ENCODE measurements at places on chromosomes 3 and 15. TPM values are rescaled to one million over a fixed set of nuclear protein-coding genes. Genes with fewer than 3 reads are reported as not detected.
A peak's percentile ranks its signal among the peaks of the same experiment; 100 is the strongest.

GRCh38 chr3:74442068-74442467 is 172.4 kb downstream of the CNTN3 start:
- no peak for DNase-seq
- no peaks in the 10 kb centered on the region for H3K4me1 ChIP-seq
- H3K27ac ChIP-seq: no peak overlapping the region
- H3K27me3 ChIP-seq: no peaks in the 10 kb centered on the region
- H3K4me3 ChIP-seq: no peak overlapping the region
- H3K36me3 ChIP-seq: no peaks in the 10 kb centered on the region

- H3K27me3 ChIP-seq: no peaks in the 10 kb centered on the region
- H3K4me3 ChIP-seq: no peak overlapping the region
- DNase-seq: no peak
- no peak overlapping the region for H3K27ac ChIP-seq
- no peaks in the 10 kb centered on the region for H3K36me3 ChIP-seq
Observed at GRCh38 chr3:178618197-178618596, 82.0 kb downstream of the KCNMB2 start.

DNA sequence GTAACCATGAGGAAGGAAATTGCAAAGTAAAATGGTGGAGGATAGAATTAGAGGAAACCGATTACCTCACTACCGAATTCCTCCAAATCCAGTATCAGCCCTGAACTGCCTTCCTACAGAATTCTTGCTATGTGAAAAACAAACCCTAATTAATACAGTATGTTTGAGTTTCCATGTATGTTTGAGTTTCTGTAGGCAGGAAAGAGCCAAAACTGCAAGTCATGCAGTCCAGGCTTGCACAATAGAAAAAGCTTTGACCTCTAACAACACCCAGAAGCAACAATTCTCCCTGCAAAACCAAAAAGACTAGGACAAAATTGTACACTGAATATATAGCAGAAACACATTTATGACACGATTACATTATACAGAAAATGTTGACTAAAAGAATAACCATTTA is 614.8 kb downstream of the DIPK2A start:
- no peak overlapping the region for H3K4me3 ChIP-seq
- no peak for DNase-seq
- H3K27ac ChIP-seq: no peak overlapping the region
- no peaks in the 10 kb centered on the region for H3K4me1 ChIP-seq

- no peaks in the 10 kb centered on the region for H3K27me3 ChIP-seq
- no peak overlapping the region for H3K27ac ChIP-seq
- no peaks in the 10 kb centered on the region for H3K36me3 ChIP-seq
- DNase-seq: no peak
- H3K4me1 ChIP-seq: no peaks in the 10 kb centered on the region
Observed at GRCh38 chr3:128320551-128321340, 145.9 kb downstream of the DNAJB8 start.

Gene ROPN1
- total RNA-seq: not detected

Gene CHL1
- total RNA-seq: 16.4 TPM

- DNase-seq: no peak
- no peak overlapping the region for H3K27ac ChIP-seq
- H3K4me1 ChIP-seq: no peaks in the 10 kb centered on the region
- H3K4me3 ChIP-seq: no peak overlapping the region
- no peaks in the 10 kb centered on the region for H3K27me3 ChIP-seq
- no peaks in the 10 kb centered on the region for H3K36me3 ChIP-seq
Observed at GRCh38 chr3:151367448-151367847, 17.1 kb downstream of the P2RY12 start.

GRCh38 chr3:108088697-108089096 is 2.1 kb downstream of the CD47 start:
- peaks cover 62% of the 10 kb centered on the region for H3K4me1 ChIP-seq
- H3K4me3 ChIP-seq: peak overlapping the region; percentile 85
- H3K27me3 ChIP-seq: no peaks in the 10 kb centered on the region
- peak overlapping the region; percentile 88 for H3K27ac ChIP-seq

DNA sequence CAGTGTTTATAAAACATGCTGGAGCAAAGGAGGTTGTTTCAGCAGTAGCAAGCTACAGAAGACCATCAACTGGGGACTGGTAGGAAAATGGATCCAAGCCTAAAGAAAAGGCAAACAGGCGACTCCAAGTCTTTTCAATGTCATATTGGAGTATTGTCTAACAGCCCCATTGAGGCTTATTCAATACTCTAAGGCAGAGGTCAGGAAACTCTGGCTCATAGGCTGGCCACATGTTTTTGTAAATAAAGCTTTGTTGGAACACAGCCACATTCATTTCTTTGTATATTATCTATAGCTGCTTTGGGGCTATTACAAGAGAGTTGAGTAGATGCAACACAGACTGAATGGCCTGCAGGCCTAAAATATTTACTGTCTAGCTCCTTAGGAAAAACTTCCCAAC is 77.5 kb downstream of the RPL22L1 start:
- H3K4me1 ChIP-seq: no peaks in the 10 kb centered on the region
- no peak for DNase-seq
- H3K27ac ChIP-seq: no peak overlapping the region
- no peaks in the 10 kb centered on the region for H3K27me3 ChIP-seq
- no peak overlapping the region for H3K4me3 ChIP-seq
- H3K36me3 ChIP-seq: no peaks in the 10 kb centered on the region

DNA sequence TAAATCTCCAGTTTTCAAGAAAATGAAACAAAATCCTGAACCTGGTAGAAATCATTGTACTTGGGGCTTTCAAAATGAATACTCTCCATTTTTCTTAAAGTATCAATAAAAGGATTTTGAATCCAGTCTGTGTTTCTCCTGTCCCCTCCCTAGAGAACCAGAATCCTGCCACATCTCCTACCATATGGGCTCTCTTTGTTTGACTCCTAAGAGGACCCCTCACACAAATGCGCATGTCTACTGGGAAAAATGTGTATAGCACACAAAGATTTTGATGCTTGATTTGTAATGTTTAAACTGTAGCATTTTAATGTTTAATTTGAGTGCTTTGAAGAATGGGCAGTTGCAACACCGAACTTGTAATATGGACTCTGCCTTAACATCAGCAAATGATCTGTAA is 25.9 kb downstream of the LRRC3B start:
- DNase-seq: no peak
- H3K27ac ChIP-seq: no peak overlapping the region
- H3K27me3 ChIP-seq: no peaks in the 10 kb centered on the region
- H3K4me3 ChIP-seq: no peak overlapping the region

GRCh38 chr3:185176750-185177359 is 24.0 kb upstream of the C3orf70 start:
- peaks cover 7% of the 10 kb centered on the region for H3K27me3 ChIP-seq
- no peak overlapping the region for H3K27ac ChIP-seq
- DNase-seq: peak; percentile 47
- H3K36me3 ChIP-seq: no peaks in the 10 kb centered on the region
- no peak overlapping the region for H3K4me3 ChIP-seq

Gene KNG1
- total RNA-seq: not detected

Gene GTPBP8
- 23.5 TPM for total RNA-seq

DNA sequence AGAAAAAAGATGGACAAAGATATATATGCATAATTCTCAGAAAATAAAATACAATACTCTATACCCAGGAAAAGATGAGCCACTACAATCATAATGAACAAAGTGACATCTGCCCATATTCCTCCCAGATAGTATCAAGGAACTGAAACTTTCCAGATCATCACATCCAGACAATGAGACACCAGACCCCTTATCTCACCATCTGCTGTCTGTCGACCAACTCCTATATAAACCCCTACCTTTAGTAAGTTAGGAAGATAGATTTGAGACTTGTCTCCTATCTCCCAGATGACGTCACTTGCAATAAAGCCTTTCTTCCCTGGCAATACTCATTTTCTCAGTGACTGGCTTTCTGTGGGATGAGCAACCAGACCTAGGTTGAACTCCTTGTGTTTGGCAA is 1071.6 kb downstream of the PLOD2 start:
- no peaks in the 10 kb centered on the region for H3K27me3 ChIP-seq
- H3K36me3 ChIP-seq: no peaks in the 10 kb centered on the region
- no peak overlapping the region for H3K4me3 ChIP-seq
- no peak overlapping the region for H3K27ac ChIP-seq
- no peak for DNase-seq

DNA sequence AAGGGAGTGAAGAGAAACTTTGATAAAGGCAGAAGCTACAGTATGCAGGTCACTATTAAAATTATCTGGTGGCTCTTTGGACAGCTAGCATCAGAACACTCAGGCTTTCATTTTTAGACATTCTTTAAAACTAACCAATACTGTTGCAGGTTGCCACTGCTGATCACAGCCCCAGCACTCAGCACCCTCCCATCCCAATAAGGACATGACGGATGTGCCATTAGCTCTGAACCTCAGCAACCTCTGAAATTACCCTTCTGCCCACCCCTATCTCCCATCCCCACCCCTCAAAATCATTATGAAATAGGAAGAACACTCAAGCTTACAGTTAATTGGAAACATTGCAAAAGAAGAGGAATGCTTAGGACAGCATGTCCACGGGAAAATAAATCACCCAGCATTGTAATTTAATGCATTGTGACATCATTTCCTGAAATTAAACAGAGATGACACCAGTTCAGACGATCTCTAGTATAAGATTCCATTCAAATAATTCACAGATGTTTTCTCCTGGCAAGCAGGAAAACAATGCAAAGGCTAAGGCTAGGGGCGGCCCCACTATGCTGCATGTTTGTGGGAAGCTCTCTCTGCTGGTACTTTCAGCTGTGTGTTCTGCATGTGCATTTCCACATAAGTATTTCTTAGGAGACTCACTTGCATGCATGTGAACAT is 71.6 kb downstream of the MEIS2 start:
- no peak for DNase-seq
- no peak overlapping the region for H3K27ac ChIP-seq
- no peaks in the 10 kb centered on the region for H3K4me1 ChIP-seq

Gene KLHL40
- total RNA-seq: not detected

Gene CAMK2N2
- 0.29 TPM for total RNA-seq

GRCh38 chr3:86954747-86955146 is 36.2 kb downstream of the VGLL3 start:
- H3K4me3 ChIP-seq: no peak overlapping the region
- H3K4me1 ChIP-seq: no peaks in the 10 kb centered on the region
- no peak overlapping the region for H3K27ac ChIP-seq
- no peak for DNase-seq
- H3K36me3 ChIP-seq: no peaks in the 10 kb centered on the region

Gene PLAAT1
- total RNA-seq: not detected

DNA sequence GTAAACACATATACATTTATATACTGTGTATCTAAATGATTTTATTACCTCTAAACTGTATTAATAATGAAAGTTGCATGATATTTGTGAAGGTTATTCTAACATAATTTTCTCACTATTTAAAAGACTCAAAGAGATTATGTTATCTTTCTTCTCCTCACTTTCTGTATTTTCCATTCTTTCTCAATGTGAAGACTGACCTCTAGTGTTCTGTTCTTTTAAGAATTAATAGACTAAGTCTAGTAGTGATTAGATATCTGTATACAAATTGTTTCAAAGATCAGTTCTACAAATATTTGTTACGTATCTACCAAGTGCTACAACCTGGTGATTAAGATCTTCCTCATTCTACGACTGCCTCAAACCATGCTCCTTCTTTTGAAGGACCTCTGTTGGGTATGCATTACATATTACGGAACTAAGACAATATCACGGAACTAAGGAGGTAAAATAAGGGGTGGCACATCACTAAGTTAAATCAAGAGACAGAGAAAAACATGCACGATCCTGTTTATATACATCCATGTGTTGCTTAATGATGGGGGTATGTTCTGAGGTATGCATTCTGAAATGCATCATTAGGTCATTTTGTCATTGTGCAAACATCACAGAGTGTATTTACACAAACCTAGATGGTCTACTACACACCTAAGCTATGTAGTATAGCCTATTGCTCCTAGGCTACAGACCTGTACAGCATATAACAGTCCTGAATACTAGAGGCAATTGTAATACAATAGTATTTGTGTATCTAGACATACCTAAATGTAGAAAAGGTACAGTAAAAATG is 161.5 kb upstream of the KBTBD8 start:
- no peaks in the 10 kb centered on the region for H3K4me1 ChIP-seq
- DNase-seq: no peak
- H3K4me3 ChIP-seq: no peak overlapping the region
- H3K27me3 ChIP-seq: no peaks in the 10 kb centered on the region

Gene MDFIC2
- total RNA-seq: not detected

GRCh38 chr3:107841831-107842230 is 249.0 kb downstream of the CD47 start:
- H3K27me3 ChIP-seq: no peaks in the 10 kb centered on the region
- no peak for DNase-seq
- H3K4me3 ChIP-seq: no peak overlapping the region
- H3K27ac ChIP-seq: no peak overlapping the region
- no peaks in the 10 kb centered on the region for H3K36me3 ChIP-seq

Gene PP2D1
- not detected for total RNA-seq

GRCh38 chr3:113167825-113168801 is 43.2 kb upstream of the BOC start:
- no peak overlapping the region for H3K27ac ChIP-seq
- H3K4me1 ChIP-seq: no peaks in the 10 kb centered on the region
- H3K36me3 ChIP-seq: no peaks in the 10 kb centered on the region
- no peak for DNase-seq

DNA sequence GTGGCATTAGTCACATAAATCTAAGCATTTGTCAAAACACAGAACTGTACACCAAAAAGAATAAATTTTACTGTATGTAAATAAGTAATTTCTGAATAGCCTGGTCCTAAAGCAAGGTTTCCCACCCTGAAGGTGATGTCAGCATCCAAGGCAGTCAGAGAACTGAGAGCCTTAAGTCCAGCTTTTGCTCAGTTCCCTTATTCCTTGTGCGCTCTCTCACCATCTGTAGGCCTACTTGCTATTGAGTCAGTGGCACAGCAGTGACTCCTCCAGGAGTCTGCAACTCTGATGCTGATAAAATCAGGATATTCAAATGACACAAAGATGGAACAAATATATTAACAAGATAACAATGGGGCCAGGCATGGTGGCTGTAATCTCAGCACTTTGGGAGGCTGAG is 22.3 kb downstream of the VPS39 start:
- no peak for DNase-seq
- no peaks in the 10 kb centered on the region for H3K4me1 ChIP-seq
- H3K27ac ChIP-seq: no peak overlapping the region
- H3K36me3 ChIP-seq: peaks cover 26% of the 10 kb centered on the region
- no peak overlapping the region for H3K4me3 ChIP-seq

Measured in B cell (primary cell).